Activated naive CD4-positive, alpha-beta T cell treated with Interleukin-2 at 50 U/mL for 16 hours (primary cell): ENCODE measurements at places on chromosomes 7 and 10.

- no peak for DNase-seq
Measured at GRCh38 chr7:98647326-98647725, 30.2 kb downstream of the NPTX2 start.

DNA sequence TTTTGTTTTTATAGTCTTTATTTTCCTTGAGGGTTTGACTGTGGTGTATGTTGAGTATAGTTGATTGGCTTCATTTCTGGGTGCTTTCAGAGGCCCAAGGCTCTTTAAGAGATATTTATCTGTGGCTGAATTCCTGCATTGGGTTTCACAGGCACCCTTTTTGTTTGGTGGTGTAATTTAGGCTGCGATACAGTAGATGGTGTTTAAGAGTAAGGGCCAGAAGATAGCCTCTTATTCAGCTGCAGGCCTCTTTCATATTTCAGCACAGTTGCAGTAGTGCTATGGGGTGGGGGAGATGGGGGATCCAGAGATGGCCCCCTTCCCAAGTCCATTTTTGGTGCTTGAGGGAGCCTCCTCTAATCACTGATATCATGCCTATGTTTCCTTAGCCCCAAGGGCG, 69.7 kb downstream of the MGAM2 start:
- no peak for DNase-seq

DNA sequence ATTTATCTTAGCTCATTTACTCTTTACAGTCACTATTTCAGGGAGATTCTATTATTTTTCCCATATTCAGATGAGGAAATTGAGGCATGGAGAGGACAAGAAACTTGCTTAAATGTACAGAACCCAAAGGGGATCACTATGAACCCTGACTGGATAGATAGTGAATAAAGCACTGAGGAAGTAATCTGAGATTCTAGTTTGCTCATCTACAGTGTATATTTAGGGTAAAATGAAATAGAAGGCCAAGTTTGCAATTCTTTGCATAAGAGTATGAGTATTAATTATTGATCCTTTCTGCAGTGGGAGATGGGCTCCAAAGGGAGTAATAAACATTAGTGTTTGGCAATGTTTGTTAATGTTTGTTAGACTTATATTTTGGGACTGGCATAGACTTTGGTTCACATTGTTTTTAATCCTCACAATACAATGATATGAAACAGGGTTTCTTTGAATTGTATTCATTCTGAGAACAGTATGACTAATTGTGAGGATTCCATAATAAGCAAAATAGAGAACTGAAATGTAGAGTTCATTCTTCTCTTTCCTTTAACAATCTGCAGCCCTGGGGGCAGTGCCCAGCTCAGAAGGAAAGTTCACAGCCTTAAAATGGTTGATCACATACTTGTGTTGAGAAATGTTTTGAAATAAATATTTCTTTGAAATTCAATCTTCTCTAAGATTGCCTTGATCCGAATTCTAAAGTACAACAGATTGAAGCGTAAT, 131.0 kb upstream of the ZNF804B start:
- DNase-seq, result no peak

DNA sequence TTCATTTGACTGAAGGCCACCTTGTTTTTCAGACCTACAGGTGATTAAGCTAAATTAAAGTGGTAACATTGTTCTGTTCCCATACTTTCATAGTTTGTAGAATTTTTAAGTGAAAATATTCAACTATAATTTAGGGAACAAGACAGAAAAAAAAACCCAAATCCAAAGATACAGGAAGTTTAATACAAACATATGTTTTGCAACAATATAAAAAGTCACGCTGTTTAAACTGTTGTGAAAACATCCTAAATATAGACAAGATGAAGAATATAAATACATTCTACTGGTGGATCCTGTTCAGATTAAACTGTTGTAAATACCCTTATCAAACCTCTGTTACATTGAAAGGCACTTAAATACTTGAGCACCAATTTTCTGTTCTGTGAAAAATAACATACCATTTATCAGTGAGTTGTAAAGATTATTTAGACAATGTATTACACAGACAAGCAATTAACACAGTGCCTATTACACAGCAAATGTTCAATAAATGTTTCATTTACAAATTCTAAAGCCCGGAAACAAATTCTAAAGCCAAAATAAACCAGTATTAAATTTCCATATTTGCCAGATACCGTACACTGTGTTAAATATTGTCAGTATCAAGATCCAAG, 14.2 kb downstream of the ASZ1 start:
- no peak for DNase-seq

DNA sequence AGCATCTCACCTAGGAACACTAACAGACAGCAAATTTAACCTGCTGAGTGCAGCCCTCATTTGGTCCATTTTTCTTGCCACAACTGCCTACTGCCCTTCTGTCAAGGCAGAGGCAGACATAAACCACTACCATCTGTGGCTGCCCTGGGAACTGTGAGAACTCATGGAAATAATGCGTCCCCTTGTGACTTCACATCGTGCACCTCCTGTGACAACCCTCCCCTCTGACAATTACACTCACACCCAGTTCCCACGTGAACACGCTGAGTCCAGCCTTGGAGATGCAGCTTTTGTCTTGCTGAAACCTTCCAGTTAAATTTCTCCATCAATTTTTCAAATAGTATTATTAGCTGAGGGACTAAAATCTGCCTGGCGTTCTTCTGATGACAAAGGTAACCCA, 193.1 kb upstream of the KLF14 start:
- DNase-seq, result no peak

DNA sequence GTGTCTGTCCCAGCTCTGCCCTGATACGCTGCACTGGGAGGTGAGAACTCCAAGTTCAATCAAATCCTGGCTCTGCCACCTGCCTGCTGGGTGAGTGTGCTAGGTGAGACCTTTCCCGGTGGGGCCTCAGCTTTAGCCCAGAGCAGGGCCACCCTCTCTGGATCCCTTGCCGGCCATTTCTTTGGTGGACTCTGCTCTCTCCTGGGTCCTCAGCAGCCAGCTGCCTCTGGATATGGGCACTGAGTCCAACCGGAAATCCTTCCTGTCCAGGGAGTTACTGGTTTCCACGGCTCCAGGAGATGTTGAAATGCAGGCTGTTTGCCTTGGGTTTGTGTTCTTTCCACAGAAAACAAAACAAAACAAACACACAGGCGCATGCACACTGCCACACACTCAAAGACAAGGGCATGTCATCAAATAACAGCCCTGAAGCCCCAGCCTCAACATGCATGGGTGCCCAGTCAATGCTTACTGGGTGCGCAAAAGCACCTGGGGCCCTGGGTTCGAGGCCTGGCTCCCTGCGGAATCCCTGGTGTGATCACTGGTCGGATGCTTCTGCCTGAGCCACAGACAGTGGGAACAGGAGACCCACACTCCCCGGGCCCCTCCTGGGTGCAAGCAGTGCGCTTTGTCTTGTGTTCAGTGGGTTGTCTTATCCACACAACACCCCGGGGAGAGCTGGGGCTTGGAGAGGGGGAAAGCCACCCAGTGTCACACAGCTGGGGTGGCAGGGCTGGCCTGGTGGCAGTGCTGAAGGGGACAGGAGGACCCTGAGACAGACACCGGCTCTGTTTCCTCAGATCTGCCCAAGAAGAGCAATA, 33.1 kb downstream of the PPIF start:
- DNase-seq, result no peak

DNA sequence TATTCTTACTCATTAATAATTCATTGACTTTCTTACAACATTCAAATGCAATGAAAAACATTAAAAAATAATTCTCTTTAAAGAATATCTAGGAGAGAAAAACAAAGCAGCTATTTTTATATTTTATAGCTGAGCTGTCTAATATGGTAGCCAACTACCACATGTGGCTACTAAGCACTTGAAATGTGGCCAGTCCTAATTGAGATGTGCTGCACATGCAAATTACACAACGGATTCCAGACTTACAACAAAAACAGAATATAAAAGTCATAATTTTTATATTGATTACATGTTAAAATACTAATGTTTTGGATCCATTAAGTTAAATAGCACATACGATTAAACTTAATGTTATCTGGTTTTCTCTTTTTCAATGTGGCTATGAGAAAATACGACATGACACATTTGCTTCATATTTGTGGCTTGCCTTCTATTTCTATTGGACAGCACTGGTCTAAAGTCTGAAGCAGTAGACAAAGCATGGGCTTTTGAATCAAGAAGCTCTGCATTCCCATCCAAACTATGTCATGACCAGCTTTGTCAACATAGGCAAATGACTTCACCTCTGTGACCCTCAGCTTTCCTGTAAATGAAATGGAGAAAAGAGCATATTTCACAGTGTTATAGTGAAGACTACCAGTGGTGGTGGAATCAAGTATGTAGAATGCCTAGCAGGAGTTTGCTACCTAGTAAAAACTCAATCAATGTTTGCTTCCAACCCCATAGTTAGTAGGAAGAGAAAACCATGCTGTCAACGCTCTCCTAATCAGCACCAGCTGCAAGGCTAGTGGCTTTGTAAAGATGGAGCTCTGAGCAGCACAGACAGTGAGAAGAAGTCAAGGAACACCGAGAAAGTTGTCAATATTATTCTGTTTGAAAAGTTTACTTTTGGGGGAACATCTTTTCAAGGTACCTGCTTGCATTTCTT, 37.1 kb upstream of the GDF10 start:
- DNase-seq, result no peak

DNA sequence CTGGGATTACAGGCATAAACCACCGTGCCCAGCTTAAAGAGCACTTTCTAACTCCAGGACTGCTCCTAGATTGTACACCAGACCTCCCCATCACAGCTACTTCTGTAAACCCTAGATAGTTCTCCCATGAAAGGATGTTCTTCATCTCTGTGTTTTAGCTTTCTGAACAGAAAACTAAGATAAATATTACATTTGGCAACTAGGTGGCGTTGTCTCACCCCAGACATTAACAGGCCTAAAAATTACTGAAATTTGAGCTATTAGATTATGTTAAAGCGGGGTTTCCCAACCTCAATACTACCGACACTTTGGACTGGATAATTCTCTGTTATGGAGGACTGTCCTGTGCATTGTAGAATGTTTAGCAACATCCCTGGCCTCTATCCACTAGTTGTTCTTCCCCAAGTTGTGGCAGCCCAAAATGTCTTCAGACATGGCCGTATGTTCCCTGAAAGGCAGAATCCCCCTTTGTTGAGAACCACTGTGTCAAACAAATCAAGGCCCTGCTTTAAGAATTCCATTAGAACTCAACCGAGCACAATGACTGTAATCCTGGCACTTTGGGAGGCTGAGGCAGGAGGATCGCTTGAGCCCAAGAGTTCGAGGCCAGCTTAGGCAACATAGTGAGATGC, 19.1 kb downstream of the ATOH7 start:
- no peak for DNase-seq

GRCh38 chr10:114261076-114261475, 22.0 kb downstream of the VWA2 start:
- no peak for DNase-seq

- DNase-seq, result no peak
Measured at GRCh38 chr7:22292531-22292930, 64.4 kb downstream of the RAPGEF5 start.

GRCh38 chr7:134662871-134663205, 16.2 kb downstream of the BPGM start:
- DNase-seq, result no peak

DNA sequence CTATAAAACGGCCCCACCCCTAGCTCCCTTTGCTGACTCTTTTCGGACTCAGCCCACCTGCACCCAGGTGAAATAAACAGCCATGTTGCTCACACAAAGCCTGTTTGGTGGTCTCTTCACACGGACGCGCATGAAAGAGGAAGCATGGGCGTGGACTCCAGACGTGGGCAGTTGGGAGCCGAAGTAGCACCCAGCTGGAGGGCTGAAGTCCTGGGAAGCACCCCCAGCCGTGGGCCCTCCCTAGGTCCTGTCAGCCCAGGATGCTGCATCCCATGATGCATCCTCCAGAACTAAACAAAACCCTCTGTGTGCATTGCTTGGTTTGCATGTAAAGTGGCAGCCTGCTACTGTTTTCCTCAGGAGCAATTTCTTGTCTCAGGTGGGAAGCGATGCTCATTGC, 62.1 kb upstream of the CFAP46 start:
- DNase-seq, result no peak

GRCh38 chr7:126720232-126720631, 532.5 kb downstream of the GRM8 start:
- no peak for DNase-seq

GRCh38 chr7:148939128-148939755, 55.2 kb upstream of the EZH2 start:
- no peak for DNase-seq

DNA sequence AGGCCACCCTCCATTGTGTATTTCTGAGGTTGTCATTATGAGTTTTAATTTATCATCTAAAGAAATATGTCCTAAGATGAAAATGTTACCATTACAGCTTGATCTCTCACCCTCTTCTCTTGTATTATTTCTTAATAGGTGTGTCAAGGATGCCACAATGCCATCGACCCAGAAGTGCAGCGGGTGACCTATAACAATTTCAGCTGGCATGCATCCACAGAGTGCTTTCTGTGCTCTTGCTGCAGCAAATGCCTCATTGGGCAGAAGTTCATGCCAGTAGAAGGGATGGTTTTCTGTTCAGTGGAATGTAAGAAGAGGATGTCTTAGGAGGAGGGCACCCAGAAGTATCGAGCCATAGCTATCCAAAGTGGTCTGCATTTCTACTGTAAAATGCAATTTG, 46.8 kb downstream of the TES start:
- DNase-seq, result no peak

- no peak for DNase-seq
Measured at GRCh38 chr10:76017026-76017732, 585.8 kb downstream of the LRMDA start.

DNA sequence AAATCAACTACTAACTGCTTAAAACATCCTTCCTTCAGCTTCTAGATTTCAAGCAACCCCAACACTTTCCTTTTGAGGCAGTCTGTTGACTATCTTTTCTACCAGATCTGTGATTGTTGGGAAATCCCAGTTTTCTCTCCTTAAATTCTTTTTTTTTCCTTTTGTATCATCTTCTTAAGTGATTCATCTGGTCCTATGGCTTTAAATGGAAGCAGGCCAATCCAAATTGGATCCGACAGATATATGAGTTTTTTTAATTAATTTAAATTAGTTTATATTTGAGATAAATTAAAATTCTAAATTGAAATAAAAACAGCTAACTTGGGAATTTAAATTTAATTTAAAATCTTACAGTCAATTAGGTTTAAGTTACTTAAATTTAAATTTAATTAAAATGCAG, 151.2 kb upstream of the PCLO start:
- DNase-seq, result no peak

- no peak for DNase-seq
Measured at GRCh38 chr10:86356296-86356695, 10.3 kb downstream of the GRID1 start.

DNA sequence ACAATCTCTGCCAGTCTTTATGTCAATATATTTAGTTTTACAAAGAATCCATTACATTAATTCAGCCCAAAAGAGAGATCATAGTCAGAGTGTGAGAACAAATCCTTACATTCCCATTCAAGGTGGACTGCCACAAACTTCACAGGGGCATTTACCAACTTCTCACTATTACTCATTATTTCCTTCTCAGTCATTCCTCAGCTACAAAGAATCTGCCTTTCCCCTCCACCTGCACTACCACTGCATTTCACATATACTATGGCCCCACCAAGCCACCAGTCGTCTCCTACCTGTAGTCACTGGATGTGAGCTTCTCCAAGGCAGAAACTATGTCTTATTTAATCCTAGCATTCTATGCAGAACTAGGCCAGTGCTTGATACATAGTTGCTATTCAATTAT, 94.3 kb downstream of the USP6NL start:
- DNase-seq, result no peak
